ENCODE measurements at places on chromosomes 1 and 21.

- DNase-seq: no peak
Measured at GRCh38 chr1:65317866-65318653, 8.7 kb downstream of the DNAJC6 start.

DNA sequence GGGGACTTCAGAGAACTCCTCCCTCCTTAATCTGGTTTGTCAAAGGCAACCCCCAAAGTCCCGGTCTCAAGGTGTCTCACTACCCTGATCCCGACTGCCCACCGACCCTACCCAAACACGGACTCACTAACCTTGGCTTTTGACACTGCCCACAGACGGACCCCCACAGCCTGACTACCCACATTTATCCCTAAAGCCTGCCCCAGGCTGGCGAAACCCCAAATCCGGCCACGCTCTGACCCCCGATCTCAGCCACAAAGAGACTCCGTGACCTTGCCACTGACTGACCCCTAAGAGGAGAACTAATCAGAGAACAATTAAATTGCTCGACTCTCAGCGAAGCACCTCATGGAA lies 5.2 kb downstream of the ID3 start:
- DNase-seq: no peak

DNA sequence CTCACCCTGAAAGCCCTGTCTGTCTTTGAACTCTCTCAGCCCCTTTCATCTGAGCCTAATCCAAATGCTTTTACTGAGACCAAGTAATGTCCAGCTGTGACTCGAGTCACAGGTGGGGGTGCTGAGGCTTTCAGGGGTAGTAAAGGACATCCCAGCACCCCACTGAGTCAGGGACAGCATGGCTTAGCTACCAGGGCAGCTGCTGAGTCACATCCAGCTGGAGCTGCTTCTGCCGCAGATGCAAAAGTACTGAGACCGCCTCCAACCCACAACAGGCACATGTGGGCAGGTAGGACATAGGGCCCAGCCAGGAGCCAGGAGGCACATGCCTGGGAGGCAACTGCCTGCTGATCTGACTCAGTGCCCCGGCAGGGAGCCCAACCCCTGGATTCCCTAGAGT lies 6.7 kb upstream of the VSIG8 start:
- DNase-seq: no peak

DNA sequence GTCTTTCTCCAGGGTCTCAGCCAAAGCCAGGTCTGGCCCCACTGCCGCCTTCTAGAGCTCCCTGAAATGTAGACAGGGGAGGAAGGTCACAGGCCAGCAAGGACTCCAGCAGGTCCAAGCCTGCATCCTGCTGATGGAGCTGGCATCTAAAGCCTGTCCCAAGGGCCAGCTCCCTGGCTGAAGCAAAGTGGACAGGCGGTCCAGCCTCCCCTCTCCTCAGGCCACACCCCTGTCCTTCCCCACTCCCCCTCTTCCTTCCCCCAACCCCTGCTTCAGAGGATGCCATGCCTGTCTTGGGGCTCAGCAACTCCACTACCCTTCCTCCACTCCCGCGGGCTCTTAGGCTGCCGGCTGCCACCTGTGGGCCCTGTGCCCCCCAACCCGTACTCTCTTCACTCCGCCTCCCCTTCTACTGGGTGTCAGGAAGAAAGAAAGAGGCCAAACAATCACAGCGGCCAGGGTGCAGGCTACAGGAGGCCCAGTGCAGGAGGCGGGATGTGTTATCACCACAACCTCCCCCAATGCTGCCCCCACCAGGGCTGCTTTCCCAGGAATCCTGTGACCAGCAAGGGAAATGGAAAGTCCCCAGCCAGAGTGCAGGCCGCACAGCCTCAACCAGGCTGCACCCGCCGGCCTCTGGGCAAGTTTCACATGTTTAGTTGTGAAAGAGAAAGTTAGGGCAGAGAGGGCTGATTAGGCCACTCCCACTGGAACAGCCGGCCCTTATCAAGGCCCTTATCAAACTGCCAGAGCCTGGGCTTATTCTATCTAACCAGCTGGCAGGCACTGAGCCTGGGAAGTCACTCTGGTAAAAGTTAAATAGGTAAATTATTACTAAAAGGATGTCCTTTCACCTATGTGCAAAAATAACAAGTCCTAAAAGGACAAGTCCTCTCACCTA lies 34.1 kb downstream of the ACOT7 start:
- peak; percentile 92 for DNase-seq

GRCh38 chr1:3457910-3458883 lies 3.7 kb downstream of the ARHGEF16 start:
- DNase-seq: no peak

- no peak for DNase-seq
Measured at GRCh38 chr1:161160671-161161145, 1.4 kb downstream of the USP21 start.

DNA sequence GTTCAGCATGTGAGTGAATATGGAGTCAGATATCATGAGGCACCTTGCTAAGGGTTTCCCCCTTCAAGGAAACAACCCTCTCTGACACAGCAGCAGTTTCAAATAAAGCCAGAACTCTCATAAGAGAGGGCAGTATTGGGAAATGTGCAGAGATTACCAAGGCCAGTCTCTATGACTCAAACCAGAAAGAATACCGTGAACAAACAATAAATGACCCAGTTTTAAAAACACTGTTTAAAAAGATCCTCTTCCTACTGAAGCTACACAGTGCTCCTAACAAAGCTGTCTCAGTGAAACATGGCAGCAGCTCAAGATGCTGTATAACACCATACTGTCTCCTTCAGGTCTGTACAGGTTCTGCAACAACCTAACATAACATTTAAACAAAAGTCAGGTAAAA lies 102.6 kb downstream of the KIAA0319L start:
- DNase-seq: peak; percentile 63

DNA sequence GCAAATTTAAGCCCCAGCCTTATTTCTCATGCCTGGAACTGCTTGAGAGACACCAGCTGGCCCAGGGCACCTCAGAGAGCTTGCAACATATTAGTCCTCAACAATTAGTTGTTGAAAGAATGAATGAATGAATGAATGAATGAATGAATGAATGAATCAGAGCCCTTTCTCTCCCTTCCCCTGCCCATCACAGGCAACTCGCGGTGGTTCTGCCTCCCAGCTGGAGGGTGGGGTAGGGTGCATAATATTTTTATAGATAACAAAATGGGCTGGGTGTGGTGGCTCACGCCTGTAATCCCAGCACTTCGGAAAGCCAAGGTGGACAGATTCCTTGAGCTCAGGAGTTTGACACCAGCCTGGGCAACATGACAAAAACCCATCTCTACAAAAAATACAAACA lies 110.1 kb downstream of the CCDC185 start:
- DNase-seq: no peak

- peak; percentile 37 for DNase-seq
Measured at GRCh38 chr1:95086949-95087533, 14.3 kb upstream of the ALG14 start.

DNA sequence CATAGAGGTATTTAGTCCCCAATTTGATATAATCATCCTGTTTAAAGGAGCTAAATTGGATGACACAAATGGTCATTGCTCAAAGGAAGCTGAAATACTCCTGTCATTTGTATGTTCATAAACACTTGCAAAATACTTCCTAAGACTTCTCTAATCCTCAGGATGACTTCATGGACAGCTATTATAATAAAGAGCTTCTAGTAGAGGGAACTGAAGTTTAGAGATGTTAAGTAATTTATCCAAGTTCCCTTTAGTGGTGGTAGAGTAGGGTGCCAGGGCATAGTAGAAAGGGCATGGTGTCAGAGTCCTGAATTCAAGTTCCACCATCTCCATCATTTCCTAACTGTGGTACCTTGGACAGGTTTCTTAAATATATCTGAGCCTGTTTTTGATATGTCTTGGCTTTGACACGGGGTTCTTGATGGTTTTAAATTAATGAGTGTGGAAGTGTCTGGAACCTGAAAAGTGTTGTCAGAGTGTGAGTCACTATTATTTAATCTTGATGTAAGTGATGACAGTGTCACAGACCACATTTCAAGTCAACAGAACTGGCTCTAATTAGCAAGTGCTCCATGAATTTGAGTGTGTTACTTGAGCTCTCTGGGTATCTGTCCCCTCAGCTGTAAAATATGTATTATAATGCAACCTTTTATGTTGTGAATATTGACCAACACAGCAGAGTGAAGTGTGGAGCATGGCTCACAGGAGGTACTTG lies 12.1 kb upstream of the GBP6 start:
- no peak for DNase-seq

- DNase-seq: no peak
Measured at GRCh38 chr1:85847356-85847755, 139.1 kb upstream of the ZNHIT6 start.
